Left forelimb (tissue), 1 donor: ENCODE measurements at places on chromosomes 3 and 15.

DNA sequence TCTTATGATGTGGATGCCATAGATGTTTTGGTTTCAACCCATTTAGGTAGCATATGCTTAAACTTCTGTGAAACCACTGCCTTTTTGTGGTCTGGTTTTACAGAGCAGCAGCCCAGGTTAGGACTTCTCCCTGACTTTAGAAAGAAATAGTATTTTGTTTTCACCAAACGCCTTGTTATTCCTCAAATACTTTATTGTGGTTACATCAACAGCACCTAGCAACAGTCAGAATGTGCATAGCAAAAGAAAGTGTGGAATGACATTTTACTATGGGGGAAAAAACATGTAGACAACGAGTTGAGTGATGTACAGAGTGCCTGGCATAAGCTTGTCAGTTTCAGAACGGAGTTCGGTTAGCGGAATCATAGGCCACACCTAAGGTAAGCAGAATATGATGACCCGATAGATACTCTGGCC, 159.2 kb downstream of the TPRG1 start:
- DNase-seq = no peak

DNA sequence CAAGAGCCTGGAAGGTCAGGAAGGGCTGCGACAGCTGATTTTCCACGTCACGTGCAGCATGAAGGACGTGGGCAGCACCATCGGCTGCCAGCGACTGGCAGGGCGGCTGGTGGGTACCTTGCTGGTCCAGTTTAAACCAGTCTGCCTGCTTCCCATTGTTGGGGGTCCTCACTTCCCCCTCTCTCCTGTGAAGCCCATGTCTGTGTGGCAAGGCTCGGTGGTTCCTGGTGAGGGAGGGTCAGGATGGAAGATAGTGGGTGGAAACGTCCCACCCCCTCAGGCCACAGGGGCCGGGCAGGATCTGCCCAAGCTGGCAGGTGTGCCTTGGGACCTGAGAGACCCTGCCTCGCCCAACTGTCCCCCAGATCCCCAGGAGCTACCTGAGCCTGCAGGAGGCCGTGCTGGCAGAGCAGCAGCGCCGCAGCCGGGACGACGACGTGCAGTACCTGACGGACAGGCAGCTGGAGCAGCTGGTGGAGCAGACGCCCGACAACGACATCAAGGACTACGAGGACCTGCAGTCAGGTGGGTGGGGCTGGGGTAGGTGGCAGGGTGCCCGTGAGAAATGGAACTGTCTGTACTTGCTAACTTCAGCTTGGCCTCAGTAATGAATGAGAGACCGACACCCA, 108.2 kb downstream of the LRRK1 start:
- DNase-seq = peak; percentile 57

DNA sequence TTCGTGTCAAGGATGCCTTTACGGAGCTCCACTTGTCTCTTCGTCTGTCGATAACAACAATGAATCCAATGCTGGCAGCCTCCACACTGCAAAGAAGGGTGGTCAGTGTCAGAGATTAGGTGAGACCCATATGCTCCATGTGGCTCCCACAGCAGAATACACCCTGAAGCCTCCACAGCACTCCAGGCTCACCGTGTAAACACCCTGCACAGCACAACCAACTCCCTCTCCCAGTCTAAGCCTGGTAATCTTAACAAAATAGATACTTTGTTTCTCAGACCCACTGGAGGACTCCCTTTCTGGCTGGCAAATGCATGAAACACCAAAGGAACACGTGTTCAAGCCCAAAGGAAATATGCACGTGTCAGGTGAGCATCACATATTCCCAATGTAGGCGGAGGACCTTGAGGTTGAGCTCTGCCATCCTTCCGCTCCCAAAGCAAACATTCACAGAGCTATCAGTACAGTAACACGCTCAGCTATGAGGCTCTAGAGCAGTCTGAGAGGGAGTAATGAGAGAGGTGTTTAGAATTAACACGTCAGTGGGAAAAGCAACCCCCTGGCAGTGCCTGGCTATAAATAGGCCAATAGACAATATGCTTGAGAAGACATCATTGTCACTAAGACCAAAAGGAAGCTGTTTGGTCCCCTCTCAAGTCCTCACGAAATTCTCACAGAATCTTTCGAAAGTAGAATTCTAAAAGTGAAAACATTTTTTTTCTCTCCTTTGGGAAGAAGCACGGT, 86.7 kb downstream of the MCF2L2 start:
- no peak for DNase-seq

DNA sequence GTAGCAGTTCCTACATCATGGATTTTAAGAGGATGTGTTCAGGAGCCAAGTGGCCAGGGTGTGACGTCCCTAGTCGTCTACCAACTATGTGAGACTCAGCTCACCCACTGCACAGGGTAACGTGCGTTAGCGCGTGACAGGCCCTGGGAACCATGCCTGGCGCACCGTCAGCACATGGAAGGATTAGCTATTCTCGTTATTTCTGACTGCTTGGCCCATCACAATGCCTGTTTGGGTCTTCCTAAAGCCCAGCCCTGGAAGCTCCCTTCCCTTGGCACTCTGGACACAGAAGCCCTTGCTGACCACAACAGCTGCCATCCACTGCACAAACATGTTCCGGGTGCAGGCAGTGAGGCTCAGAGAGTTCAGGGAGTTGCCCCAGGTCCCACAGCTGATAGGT, 91.0 kb upstream of the RPL32 start:
- no peak for DNase-seq

- no peak for DNase-seq
Measured at GRCh38 chr3:138371070-138371965, 22.9 kb downstream of the MRAS start.

- no peak for DNase-seq
Measured at GRCh38 chr3:159616234-159616825, 372.3 kb upstream of the IL12A start.

DNA sequence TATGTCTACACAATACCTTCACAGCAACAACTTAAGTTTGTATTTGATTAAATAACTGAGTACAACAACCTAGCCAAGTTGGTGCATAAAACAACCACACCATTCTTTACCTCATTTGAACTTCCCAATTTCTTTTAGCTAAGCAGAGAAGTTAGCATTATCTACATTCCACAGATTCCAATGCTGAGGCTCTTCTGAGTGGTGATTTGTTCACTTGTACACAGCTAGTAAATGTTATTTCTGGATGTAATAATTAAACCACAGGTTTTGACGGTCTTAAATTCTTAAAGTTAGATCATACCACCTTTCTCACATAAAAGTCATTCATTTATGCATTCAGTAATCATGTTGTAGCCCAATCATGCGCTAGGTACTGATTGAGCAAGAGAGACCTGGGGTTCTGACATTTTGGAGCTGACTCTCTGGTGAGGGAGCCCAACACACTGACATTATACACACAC, 102.5 kb downstream of the SST start:
- no peak for DNase-seq

DNA sequence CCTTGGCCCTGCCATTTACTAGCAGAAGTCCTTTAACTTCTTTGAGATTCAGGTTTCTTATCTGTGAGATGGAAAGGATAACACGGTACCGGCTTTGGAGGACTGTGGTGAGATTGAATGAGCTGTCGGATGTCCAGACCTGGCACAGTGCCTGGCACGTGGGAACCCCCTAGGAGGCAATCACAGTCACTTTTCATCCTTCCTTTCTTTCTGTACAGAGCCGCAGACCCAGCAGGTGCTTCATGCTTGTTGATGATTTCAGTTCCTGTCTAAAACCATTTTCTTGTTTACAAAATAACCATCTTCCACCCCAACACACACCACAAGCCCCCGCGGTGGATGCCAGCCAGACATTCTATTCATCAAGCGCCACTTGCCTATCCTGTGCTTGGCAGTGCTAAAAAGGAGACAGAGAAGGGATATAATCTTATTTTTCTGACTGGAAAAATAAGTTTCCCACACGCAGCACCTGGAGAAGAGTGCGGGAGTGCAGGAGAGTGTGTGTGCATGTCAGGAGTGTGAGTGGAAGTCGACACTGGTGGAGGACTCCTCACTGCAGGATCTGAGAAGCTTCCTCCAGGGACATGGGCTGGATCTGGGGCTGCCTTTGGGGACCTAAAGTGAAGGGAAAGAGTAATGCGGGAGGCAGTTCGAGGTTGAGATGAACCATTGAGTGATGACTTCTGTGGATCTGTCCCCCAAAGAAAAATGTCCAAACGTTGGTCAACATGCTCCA, 85.7 kb downstream of the ST6GAL1 start:
- no peak for DNase-seq

GRCh38 chr15:72375501-72375845, 341 bp downstream of the HEXA start:
- no peak for DNase-seq

GRCh38 chr3:20739814-20740213, 553.8 kb upstream of the SGO1 start:
- DNase-seq = no peak

DNA sequence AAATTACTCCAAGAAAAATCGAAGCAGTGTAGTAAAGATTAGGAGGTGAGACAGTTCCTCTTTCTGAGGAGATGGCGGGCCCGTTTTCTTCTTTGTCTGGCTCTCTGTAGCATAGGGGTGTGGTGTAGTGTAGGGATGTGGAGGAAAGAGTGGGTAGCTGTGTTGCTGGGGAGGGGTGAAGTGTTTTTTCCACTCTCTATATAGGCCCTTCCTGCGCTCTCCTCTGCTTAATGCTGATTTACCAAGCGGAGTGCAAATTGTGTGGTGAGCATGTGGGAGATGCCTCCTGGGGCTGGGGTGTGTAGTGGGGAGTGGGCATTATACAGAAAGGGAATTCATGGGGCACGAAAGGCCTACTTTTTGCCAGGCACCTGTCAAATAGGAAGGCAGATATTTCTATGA, 94.9 kb downstream of the ST6GAL1 start:
- no peak for DNase-seq

GRCh38 chr3:52512727-52513126, 17.6 kb downstream of the STAB1 start:
- DNase-seq = no peak

DNA sequence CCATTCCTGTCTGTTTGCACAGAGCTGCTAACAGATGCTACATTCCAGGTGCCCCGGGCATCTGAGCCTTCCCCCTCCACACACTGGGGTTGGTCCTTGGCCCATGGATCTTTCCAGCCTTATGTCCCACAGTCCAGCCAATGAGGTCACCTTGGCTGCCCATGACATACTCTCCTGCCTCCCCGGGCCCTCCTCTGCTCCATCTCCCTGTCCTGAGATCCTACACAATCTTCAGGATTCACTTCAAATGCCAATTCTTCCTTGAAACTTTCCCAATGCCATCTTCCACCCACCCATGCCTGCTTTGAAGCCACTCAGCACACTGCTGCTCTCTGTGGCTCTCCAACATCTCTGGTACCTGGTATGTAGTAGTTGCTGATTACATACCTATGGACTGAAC, 4.3 kb downstream of the CHRNA3 start:
- DNase-seq = no peak

- DNase-seq = no peak
Measured at GRCh38 chr3:124174476-124174875, 182.6 kb upstream of the ROPN1 start.

- DNase-seq = peak; percentile 64
Measured at GRCh38 chr15:67185621-67186225, 68.7 kb downstream of the AAGAB start.

- no peak for DNase-seq
Measured at GRCh38 chr15:56996746-56997470, 78.5 kb downstream of the TCF12 start.

GRCh38 chr3:190366133-190366532, 21.8 kb upstream of the CLDN16 start:
- no peak for DNase-seq

- no peak for DNase-seq
Measured at GRCh38 chr3:178545337-178545736, 9.1 kb downstream of the KCNMB2 start.

- DNase-seq = no peak
Measured at GRCh38 chr3:71910108-71910507, 125.2 kb upstream of the PROK2 start.

DNA sequence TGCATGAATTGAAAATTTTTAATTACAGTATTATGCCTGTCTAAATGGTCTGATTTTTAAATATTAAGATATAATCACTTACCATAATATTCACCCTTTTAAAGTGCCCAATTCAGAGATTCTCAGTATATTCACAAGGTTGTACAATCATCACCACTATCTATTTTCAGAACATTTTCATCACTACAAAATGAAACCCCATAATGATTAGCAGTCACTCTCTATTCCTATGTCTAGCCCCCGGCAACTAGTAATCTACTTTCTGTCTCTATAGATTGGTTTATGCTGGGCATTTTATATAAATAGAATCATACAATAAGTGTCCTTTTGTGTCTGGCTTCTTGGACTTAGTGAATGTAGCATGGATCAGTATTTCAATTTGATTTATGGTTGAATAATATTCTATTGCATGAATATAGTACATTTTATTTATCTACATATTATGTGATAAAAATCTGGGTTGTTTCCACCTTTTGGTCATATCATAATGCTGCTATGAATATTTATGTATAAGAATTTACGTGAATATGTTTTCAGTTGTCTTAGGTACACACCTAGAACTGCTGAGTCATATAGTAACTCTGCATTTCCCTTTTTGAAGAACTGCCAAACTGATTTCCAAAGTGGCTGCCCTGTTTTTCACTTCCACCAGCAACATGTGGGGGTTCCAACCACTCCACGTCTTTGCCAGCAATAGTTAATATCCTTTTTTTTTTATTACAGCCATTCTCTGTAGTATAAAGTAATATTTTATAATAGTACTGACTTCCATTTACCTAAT, 485.7 kb upstream of the ZNF385D start:
- DNase-seq = no peak
